ENCODE measurements at places on chromosomes 6 and 20.

GRCh38 chr6:13527671-13528056 is 40.3 kb upstream of the GFOD1 start:
- no peak for DNase-seq

DNA sequence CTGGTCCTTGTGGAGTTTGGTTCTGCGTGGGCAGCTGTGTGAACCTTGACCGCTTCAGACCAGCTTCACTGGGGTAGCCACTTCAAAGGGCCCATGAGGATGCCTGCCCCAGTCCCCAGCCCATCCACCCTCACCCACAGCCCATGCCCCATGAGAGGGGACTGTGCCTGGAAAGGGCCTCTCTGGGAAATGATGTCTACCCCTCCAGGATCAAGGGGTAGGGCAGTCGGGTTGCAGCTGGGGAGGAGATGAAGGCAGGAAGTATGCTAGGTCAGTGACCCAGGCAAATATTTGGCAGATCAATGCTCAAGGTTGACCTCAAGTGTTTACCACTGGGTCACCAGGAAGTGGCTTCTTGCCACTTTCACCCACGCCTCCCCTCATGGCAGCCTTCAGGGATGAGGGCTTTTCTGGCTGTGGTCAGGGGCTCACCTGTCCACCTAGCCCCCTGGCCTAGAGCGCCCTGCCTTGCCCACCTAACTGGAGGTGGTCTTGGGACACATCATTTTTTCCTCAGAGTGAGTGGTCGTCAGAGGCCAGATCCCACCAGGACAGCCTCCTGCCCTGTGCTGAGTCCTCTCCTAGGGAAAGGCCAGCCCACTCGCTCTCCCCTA is 109.5 kb downstream of the SNX5 start:
- no peak for DNase-seq

- DNase-seq: no peak
Observed at GRCh38 chr6:139114746-139115145, 20.1 kb upstream of the HECA start.

GRCh38 chr6:89412071-89413005 is at the start of gene RRAGD:
Gene RRAGD, minus strand, starts transcription at chr6:89412273. Its CDS starts 280 bp downstream, at chr6:89411993.
- DNase-seq: peak; percentile 68

- DNase-seq: no peak
Observed at GRCh38 chr20:46607849-46608497, 43.3 kb downstream of the SLC13A3 start.

DNA sequence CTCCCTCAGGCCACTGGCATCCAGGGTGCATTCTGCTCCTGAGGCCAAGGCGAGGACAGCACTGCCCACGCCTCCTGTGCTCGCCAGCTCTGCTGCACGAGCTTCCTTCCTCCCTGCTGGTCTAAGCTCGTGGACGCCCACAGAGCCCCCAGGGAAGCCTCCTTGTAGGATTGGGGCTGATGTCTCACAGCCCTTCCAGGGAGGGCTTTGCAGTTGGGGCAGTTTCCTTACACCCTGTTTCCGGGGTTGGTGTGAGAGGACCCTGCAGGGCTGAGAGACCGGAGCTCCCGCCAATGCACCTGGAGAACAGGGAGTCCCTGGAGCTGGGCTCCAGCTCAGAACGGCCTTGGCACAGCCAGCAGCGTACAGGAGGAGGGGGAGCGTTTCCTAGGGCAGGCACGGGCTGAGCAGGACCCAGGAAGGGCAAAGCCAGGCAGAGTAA is 172.4 kb upstream of the PDE10A start:
- DNase-seq: no peak

GRCh38 chr6:89398762-89399525 is 13.1 kb downstream of the RRAGD start:
- DNase-seq: no peak

- no peak for DNase-seq
Observed at GRCh38 chr6:34546551-34547321, 9.4 kb downstream of the SPDEF start.

GRCh38 chr6:167092672-167093339 is 30.1 kb upstream of the CCR6 start:
- no peak for DNase-seq

GRCh38 chr20:35279040-35279439 is 1.1 kb upstream of the MMP24OS start:
- DNase-seq: no peak

All from stimulated activated CD4-positive, alpha-beta T cell treated with anti-CD3 and anti-CD28 coated beads, Interleukin-4, amount 100 ng/mL, for 1 hour (primary cell).